Non-pigmented ciliary epithelial cell (primary cell): ENCODE measurements at places on chromosomes 7 and 10.

- no peak for DNase-seq
Measured at GRCh38 chr10:37860494-37861190, 3.2 kb upstream of the ZNF248 start.

GRCh38 chr7:146831875-146832274 lies 715.3 kb downstream of the CNTNAP2 start:
- no peak for DNase-seq

DNA sequence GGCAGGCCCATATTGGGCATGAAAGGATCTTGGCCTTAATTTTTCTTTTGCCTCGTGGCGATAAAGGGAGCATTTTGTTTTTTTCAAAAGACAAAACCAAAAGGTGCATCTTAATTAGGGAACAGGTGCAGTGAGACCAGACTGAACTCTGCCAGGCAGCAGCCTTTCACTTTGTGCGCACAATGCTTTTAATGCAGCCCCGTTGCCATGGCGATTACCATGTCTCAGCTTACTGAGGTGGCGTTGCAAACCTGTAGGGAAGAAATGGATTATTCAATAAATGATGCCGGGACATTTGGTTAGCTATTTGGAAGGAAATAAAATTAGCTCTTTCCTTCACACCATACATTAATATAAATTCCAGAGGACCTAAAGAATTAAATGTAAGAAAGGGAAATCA lies 61.9 kb downstream of the MYL10 start:
- no peak for DNase-seq

DNA sequence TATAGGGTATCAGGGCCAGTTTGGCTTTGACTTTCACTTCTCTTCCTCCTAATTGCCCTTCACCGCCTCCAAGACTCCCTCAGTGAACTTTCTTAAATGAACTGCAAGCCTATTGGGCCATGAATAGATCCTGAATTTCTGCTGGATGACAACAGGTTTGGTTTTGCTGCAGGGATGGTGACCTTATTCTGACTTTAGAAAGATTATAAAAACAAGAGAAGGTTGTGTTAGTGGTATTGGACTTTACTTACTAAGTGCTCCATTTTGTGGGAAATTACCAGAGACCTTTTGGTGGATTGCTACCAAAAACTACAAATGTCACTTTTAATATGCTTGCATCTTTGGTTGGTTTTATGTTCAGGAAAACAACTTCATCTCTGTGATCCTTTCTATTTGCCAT lies 11.5 kb upstream of the LIPA start:
- DNase-seq = no peak

- no peak for DNase-seq
Measured at GRCh38 chr7:64685741-64686140, 19.8 kb downstream of the ZNF107 start.

GRCh38 chr7:18041191-18041590 lies 13.5 kb upstream of the PRPS1L1 start:
- no peak for DNase-seq

DNA sequence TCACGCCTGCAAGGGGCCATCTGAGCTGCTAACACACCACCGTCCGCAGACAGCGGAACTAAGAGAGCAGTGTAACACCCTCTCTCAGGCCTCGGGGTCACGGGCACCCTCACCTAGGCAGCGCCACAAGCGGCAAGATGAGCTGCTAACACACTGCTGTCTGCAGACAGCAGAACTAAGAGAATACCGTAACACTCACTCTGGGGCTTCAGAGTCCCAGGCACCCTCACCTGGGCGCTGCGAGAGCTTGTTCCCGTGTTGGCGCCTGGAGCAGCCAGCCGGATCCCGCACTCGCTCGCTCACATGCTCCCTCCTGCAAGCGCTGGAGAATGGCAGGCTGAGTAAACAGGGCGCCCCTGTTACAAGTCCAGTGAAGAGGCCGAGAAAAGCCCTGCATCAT lies 160.2 kb downstream of the SRPK2 start:
- DNase-seq = no peak

- no peak for DNase-seq
Measured at GRCh38 chr10:81546243-81546642, 328.8 kb upstream of the NRG3 start.

DNA sequence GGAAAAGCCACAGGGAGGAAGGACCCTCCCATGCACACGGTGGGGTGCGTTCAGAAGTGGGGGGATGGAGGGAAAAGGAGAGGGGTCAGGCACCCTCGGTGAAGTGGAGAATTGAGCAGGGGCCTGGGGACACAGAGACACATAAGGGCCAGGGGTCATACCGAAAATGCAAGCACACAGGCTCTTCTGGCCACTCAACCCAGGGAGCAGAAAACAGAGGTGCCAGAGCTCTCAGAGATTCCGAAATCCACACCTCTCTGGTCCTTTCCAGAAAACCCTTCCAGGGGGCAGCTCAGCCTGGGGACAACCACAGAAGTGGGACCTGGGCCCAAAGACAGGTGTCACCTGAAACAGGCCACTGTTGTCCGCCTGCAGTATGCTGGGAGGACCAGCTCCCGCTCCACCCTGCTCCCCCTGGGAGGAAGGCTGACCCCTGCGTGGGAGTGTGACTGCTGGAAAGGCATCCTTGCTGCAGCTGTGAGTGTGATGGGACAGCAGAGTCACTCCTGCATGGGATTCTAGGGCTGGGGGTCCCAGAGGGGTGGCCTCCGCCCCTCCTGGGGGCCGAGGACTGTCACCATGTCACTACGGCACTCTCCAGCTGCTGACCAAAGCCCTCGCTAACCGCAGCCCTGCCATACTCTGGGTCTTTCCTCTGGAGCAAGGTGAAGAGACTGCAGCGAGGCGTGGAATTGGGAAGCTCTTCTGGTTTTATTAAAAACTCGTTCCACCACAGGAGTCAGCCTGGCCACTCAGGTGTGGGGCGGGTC lies 63.1 kb downstream of the TMEM209 start:
- no peak for DNase-seq

GRCh38 chr7:26291699-26292538 lies at the start of gene SNX10:
SNX10 (plus strand) TSS chr7:26291862; CDS start chr7:26346443, 54,581 bp downstream.
- no peak for DNase-seq

- DNase-seq = no peak
Measured at GRCh38 chr10:86941991-86942421, 15.4 kb downstream of the MMRN2 start.

DNA sequence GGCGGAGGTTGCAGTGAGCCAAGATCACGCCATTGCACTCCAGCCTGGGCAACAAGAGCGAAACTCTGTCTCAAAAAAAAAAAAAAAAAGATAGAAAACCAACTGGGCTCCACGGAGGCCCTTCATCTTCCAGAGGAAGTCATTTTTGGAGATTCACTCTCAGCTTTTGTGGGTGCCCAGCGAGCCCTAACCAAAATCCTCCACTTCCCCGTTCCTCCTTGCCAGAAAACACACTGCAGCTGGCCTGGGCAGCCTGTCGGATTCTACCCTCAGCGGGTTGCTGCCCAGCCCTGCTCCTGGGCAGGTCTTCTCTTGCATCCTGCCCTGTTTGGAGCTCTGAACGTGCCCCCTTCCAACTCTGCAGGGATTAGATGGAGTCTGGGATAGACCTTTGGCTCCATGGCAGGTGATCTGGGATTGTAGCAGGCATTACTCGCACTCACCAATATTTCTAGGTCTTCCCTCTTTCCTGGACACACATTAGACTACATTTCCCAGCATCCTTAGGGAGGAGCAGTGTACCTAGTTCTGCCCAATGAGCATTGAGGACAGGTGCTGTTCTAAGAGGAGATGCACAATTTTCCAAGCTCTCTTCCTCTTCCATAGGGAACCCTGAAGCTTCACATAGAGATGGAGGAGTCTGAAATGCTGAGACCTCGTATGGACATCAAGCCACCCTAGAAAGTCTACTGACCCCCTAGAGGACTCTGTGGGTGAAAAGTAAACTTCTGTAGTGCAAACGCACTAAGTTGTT lies 4.6 kb downstream of the GRID2IP start:
- DNase-seq = no peak

DNA sequence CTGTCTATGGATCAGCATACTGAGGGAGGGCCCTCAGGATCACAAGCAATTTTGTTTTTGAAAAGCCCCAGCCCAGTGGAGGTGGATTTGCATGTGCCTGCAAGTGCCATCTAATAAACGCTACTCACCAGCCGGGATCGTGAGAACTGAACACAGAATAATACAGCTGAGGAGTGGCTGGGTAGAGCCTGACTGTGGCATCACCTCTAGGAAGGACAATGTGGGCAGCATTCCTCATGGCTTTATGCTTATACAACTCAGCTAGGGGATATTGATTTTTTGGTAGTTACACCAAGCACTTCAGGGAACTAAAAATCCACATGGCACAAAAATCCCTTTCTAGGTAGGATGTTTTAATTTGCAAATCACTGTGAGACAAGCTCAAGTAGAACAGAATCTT lies 72.7 kb upstream of the PALS2 start:
- no peak for DNase-seq

GRCh38 chr10:79137300-79137756 lies 68.6 kb downstream of the ZMIZ1 start:
- DNase-seq = no peak

DNA sequence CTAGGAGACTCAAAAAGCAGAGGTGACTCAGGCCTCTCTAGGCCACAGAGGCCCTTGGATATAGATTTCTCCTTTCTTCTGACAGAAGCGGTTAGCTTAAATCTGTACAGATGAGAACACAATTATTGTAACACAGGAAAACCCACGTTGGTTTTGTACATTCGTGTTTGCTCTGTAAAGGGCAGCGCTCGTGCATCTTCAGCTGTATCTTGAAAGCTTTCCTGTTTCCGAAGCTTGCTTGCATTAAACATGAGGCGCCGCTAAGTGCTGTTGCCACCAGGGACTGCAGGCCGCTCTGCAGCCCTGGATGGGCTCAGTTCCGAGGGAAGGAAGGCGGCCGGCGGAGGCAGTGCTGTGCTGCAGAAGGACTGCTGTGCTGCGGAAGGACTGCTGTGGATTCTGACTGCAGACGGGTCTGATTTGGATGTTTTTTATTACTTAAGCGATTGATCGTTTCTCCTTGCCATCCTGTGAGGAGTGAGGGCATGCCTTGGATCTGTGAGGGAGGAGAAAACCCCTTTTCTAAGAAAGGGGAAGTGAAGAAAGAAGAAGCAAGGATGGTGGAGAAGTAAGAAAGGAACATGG lies 53.3 kb downstream of the FHIP2A start:
- no peak for DNase-seq

DNA sequence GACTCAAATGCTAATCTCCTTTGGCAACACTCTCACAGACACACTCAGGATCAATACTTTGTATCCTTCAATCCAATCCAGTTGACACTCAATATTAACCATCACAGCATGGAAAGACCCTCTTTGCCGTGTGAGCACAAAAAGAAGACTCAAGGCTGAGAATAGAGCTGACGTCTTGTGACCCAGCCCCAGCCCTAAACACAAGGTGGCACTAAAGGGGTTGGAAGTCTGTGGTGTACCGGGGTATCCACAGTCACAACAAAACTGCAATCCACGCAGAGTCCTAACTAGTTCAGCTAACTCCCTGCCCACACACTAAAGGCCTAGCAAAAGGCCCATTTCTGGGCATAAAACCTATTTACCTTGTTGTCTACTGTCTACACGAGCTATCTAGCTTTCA lies 200.1 kb downstream of the ACTR3B start:
- DNase-seq = no peak

GRCh38 chr7:158364451-158364850 lies 223.2 kb downstream of the PTPRN2 start:
- DNase-seq = no peak

- DNase-seq = no peak
Measured at GRCh38 chr7:26580711-26581110, 283.7 kb downstream of the SKAP2 start.

DNA sequence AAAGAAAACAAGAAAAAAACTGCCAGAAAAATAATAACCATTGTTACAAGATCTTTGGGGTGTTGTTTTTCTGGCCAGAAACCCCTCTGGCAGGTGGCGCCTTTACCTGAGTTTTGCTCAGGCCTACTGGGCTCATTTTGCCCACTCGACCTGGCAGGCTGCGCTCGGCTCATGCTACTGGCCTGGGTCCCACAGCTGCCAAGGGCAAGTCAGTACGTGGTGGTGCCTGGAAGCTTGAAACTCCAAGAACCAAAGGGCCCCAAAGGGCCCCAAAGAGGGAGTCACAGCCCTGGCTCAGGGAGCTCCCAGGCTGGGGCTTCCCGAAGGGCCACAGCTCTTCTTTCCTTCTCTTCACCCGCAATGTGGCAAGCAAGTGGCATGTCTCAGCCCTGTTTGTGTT lies 42.7 kb downstream of the CACUL1 start:
- no peak for DNase-seq

GRCh38 chr10:113644185-113645120 lies 19.4 kb downstream of the NRAP start:
- peak; percentile 30 for DNase-seq

DNA sequence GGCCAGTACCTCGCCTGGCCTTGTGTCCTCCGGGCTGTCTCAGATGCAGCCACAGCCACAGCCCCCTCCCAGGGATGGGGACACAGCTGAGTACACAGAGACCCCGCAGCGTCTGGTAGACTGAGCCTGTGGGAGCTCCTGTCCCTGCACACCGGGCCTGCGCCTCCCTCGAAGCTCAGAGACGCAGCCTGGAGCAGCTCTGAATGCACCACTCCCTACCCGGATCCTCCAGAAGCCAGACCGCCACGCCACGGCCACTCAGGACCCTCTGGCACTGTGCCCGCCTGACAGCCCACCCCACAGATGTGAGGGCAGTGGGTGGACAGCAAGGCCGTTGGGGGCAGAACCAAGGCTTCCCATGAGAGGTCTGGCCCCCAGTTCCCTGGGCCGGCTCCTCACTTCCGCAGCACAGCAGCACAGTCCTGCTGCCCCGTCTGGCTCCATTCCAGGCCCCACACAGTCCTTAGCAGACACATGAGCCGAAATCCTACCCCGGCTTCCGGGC lies 40.8 kb downstream of the PAPOLB start:
- no peak for DNase-seq

DNA sequence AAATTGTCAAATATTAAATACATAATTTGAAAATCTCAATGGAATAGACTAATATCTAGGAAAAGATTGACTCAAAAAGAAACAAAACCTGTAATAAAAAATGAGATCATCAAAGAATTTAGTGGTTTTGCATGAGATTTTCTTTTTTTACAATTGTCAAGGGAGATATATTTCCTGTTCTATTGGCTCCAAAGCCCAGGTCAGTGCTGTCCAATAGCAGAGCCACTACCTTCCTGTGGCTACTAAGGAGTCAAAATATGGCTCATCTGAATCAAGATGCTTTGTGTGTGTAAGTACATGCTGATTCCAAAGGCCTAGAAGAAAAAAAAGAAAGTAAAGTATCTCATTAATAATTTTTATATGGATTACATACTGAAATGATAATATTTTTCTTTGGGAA lies 191.9 kb downstream of the C7orf25 start:
- DNase-seq = no peak

DNA sequence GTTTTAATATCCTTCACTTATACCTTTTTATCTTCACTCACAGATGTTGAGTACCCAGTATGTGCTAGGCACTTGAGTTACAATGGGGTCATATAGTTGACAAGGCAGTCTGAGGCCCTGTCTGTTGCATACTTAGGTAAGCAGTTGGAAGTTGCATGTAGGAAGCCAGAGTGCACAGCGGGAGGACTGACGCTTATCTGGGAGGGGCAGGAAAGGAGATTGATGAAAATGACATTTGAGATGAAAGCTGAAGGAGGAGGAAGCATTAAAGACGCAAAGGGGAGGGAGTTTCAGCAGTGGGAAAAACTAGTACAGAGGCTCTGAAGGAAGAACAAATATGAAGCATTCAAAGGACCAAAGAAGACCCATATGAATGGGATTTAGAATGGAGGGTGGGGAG lies 266.2 kb downstream of the HTR7 start:
- no peak for DNase-seq
